KBM-7 (cell line): ENCODE measurements at places on chromosomes 4 and X.

DNA sequence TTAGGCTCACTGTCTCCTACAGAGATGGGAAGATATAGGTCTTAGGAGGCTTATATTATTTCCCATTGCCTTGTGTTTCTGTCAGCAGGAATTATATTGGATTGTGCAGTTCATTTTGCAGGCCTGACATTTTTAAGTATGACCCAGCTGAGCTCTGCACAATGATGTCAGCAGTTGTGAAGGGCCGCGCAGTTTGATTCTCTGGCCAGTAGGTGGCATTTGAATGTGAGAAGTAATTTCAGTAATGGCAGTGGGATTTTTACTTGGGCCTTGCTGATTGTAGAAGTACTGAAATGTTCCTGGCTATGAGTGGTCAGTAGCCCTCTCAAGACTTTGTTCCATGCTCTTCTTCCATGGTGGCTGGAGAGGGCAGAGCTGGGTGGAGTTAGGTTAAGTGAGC, 247.2 kb upstream of the MTMR8 start:
- peak; percentile 15 for DNase-seq

- DNase-seq = peak; percentile 25
Observed at GRCh38 chr4:18077808-18078207, 56.3 kb upstream of the LCORL start.

DNA sequence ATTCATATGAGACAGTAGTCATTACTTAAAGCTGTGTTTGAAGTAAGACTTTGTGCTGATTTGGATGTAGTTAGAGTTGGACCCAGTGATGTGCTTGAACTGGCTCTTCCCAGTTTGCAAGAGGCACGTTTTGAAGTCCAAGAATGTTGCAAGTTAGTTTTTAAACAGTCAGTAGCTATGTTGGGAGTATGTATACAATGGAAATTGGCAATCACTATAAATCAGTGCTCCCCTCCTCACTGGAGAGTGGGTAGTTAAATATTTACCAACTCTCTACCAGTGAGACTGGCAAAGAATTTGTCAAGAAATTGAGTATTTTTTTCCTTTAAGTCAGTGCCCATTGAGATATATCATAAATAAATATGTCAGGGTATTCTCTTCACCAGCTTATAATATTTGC, 191.9 kb upstream of the SPRY1 start:
- no peak for DNase-seq

DNA sequence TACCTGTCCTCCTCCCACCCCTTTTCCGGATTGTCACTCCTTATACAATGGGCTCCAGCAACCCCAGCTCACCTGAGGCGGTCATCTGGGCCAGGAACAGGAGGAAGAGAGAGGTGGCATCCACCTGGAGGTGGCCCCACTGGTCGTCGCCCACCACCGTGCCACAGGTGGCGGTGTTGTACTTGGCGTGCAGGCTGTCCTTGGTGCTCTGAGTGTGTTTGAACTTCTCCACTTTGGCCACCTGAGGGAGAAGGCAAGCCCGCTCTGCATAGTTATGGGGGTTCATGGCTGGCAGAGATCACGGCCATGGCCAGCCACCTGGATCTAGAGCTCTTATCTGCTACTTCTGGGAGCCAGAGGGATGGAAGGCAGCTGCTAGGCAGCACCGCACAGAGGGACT, 32.9 kb downstream of the PHKA2 start:
- DNase-seq = no peak

- DNase-seq = no peak
Observed at GRCh38 chr4:40749717-40750460, at the start of gene NSUN7. TSS of gene NSUN7 (plus strand) at chr4:40749955. CDS start at chr4:40750694, 739 bp downstream.

GRCh38 chr4:8053688-8054449, 104.7 kb downstream of the ABLIM2 start:
- DNase-seq = no peak

DNA sequence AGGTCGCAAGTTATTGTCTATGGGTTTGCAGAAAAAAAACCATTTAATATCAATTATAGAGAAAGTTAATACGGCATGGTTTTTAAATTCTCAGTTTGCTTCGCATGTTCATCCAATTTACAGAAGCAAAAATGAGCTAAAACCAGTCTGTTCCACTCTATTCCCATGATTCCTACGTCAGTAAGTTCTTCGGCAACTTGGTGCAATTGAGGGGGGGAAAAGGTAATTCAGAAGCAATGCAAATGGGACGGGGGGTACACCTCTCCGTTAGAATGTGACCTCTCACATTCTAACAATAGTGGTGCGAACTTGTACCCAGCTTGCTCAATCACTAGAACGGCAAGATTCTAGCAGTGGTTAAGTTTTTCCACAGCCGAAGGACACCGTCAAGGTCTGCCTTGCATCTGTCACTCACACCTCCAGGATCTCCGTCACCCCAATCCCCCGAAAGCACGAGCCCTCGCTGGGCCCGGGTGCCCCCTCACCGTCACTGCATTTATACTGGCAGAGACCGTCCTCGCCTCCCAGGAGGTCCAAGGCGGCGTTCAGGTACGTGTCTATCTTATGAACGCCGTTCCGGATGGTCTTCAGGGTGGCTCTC, 653 bp downstream of the PLA2G12A start:
- no peak for DNase-seq

- no peak for DNase-seq
Observed at GRCh38 chrX:18873189-18873791, 110.6 kb downstream of the PHKA2 start.

DNA sequence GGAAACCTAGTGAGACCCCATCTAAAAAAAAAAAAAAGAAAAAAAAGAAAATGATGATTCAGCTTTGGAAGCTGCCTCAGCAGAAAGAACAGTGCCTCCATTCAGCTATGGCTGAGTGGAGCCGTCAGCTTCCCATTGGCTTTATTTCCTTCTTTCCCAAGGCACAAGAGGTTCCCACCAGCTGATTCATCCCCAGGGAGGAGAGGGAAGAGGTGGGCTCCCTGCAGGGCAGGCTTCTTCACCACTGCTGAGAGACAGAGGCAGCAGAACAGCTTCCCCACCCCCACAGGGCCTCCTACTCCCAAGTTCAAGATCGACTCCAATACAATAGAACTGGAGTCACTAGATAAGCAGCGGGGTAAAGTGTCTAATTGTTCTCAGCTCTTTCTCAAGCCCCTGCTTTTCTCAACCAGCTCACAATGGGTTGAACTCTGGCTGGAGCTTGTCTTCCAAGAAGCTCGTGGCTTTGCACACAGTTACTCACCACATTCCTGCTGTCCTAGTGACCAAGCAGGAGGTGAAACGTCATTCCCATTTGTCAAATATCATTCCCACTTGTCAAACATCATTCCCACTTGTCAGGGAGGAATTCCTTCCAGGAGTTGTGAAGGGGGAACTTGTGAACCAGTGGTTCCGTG, 47.8 kb downstream of the FHDC1 start:
- no peak for DNase-seq

GRCh38 chr4:104248726-104249125, 246.0 kb downstream of the CXXC4 start:
- no peak for DNase-seq

- DNase-seq = peak; percentile 28
Observed at GRCh38 chrX:109393859-109394258, 88.0 kb downstream of the GUCY2F start.

- DNase-seq = no peak
Observed at GRCh38 chr4:110886270-110886669, 263.4 kb upstream of the PITX2 start.

DNA sequence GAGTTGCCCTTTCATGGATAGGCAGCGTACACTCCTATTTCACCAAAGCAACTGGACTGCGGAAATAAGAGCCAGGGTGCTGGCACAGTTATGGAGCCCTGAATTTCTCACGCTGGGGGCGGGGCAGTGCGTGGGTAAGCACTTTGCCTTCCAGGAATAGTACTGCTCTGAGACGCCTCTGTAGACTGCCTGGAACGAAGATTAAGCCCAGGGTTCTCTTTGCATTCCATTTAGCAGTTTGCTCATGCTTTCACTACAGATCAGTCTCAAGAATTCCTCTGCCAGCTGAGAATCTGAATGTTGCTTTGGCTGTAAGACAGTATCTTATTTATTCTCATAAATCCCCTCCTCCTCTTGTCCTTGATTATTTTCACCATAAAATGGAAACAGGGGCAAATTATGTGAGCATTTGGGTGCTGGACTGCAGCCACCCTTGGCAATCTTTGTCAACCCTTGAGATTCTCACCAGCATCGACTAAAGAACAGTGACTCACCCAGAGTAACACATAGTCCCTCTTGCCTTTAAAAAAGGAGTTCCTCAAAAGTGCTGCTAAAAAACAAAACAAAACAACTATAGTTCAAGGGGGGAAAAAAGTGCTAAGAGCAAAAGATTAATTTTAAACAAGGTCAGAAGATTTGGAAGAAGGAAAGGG, 88.9 kb upstream of the CITED1 start:
- peak; percentile 35 for DNase-seq

DNA sequence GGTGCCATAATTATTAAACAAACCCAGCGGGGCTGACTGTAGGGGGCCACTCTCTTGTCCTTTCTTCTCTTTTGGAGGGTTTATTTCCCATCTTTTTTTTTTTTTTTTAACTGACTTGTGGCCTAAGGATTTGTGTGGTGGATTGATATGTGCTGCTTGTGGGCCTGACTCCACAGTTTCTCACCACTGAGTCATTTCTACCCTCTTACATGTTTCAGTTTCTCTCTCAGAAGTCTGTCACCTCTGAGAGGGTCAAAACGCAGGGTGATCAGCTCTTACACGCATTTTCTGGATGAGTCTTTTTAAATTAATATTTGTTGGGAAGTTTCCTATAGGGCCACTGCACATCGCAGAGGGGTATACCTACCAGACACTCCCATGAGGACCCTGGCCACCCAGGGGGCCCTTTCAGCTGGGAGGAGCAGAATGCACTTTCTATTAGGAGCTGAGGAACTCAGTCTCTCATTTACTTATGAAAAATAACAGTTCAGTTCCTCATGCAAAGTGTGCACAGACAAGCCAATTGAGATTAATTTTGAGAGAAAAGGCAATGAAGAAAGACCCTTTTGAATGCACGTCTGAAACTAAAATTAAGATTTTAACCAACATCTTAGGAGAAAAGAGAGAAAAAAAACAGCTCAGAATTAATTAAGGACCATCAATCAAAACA, 407.9 kb downstream of the TECRL start:
- DNase-seq = no peak

GRCh38 chr4:115274545-115274944, 161.1 kb upstream of the NDST4 start:
- peak; percentile 70 for DNase-seq

GRCh38 chr4:184934961-184935360, 83.3 kb upstream of the HELT start:
- no peak for DNase-seq

- DNase-seq = no peak
Observed at GRCh38 chr4:123556526-123556925, 159.9 kb downstream of the SPRY1 start.

- DNase-seq = no peak
Observed at GRCh38 chrX:80602036-80602860, 182.0 kb downstream of the TENT5D start.

DNA sequence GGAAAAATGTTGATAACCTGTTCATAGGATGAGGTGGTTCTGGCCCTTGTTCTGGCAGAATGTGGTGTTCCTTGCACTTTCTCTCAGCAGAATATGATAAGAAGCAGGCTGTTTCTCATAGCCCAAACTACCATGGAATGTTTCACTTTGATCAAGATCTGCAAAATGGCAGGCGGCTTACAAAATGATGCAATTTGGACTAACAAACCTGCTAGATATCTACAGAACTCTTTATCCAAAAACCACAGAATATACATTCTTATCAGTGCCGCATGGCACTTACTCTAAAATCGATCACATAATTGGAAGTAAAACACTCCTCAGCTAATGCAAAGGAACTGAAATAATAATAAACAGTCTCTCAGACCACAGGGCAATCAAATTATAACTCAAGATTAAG, 55.9 kb upstream of the ABCB7 start:
- no peak for DNase-seq

DNA sequence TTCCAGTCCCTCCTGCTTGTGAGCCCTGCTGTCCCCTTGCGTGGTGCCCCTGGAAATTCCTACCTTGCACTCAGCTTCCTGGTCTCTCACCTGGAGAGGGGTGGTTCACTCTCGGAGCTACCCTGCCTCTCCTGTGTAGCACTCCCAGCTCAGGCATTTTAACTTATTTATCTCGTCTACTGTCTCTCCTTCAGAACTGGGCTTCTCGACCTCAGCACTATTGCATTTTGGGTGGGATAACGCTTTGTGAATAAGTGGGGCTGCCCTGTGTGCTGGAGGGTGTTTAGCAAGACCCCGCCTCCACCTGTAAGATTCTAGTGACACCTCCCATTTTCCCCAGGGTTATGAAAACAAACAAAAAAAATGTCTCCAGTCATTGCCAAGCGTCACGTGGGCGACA, 56.0 kb upstream of the SORCS2 start:
- no peak for DNase-seq

GRCh38 chrX:140274811-140275525, 229.9 kb downstream of the SOX3 start:
- DNase-seq = no peak

- DNase-seq = peak; percentile 28
Observed at GRCh38 chrX:130378024-130378669, 7.3 kb downstream of the GPR119 start.

GRCh38 chrX:118627084-118627758, 100.2 kb upstream of the IL13RA1 start:
- peak; percentile 63 for DNase-seq

DNA sequence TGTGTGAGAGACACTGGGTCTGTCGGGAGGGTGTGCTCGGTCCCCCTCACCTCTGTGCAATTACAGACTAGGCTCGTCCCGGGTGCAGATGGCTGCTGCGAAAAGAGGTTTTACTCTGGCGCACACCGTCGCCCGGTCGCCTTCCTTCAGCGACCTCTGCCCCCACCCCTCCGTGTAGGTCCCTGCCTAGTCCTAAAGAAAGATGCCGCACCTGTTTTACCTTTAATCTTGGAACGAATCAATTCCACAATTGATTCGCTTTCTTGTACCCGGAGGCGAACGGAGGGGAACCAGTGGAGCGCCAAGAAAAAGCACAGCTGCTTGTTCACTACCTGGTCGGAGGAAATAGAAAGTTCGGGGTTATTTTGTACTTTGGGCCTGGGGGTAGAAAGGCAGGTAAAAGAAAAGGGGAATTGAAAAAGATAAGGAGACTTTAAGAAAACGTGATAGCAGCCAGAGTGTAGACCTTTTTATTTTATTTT, 1.2 kb downstream of the NPNT start:
- DNase-seq = peak; percentile 19

GRCh38 chr4:90127223-90127705, at the start of gene CCSER1:
TSS of gene CCSER1 (plus strand) at chr4:90127394.
- DNase-seq = peak; percentile 82

GRCh38 chrX:65582450-65583082, 48.0 kb upstream of the LAS1L start:
- no peak for DNase-seq

- no peak for DNase-seq
Observed at GRCh38 chr4:175954685-175955084, 111.0 kb upstream of the WDR17 start.

- no peak for DNase-seq
Observed at GRCh38 chr4:18314731-18315130, 293.2 kb upstream of the LCORL start.

GRCh38 chr4:116361790-116362189, 723.6 kb downstream of the TRAM1L1 start:
- no peak for DNase-seq

GRCh38 chrX:97527725-97528124, 644.0 kb downstream of the RPA4 start:
- DNase-seq = peak; percentile 11

GRCh38 chr4:140884431-140885058, 128.4 kb upstream of the TBC1D9 start:
- DNase-seq = peak; percentile 73
